ENCODE measurements at places on chromosomes 7 and 10.

DNA sequence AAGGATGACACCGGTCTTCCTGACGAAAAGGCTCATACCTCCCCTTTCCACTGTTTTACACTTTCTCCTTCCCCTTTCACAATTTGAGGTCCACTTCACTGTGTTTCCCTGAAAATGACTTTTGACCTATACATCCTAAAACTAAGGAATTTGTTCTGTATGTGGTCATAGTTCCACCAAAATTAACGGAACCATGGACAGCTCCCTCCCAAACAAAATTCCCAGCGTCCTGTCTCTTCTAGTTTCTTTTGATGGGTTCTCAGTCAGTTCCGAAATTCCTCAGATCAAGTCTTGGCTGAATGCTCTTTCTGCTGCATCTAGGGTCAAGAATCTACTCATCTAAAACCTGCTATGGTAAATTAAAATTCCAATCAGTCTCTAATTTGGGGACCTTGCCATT, 1191.9 kb downstream of the CNTNAP2 start:
- DNase-seq = no peak

- no peak for DNase-seq
Observed at GRCh38 chr7:53431901-53432300, 396.5 kb downstream of the POM121L12 start.

DNA sequence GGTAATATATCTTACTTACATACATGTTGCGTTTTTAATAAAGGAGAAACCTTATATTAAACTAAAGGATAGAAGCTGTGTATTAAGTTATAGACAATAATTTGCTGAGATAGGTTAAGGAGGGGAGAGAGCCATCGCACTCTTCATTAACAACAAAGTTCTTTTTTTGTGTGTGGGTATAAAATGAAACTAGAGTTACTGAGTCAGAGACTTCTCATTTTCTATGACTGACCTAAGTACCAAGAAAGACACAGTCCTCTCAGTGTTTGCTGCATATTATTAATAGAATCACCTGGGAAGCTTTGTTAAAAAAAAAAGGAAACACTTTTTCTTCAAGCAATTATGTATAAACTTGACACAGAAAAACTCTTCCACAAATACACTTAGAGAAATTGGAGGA, 31.4 kb downstream of the FEZF1 start:
- no peak for DNase-seq

GRCh38 chr10:78515038-78515872, 481.6 kb downstream of the RPS24 start:
- no peak for DNase-seq

DNA sequence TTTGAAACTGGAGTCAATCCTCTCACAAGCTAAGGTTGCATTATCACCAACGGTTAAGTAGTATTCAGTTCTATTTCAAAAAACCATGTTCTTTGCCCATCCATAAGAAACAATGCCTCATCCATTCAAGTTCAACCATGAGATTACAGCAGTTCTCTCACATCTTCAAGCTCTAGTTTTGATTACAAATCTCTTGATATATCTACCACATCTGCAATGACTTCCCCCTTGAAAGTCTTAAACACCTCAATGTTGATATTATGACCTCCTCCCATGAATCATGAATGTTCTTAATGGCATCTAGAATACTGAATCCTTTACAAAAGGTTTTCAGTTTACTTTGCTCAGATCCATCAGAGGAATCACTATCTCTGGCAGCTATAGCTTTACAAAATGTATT, 81.8 kb downstream of the JMJD1C start:
- DNase-seq = no peak

DNA sequence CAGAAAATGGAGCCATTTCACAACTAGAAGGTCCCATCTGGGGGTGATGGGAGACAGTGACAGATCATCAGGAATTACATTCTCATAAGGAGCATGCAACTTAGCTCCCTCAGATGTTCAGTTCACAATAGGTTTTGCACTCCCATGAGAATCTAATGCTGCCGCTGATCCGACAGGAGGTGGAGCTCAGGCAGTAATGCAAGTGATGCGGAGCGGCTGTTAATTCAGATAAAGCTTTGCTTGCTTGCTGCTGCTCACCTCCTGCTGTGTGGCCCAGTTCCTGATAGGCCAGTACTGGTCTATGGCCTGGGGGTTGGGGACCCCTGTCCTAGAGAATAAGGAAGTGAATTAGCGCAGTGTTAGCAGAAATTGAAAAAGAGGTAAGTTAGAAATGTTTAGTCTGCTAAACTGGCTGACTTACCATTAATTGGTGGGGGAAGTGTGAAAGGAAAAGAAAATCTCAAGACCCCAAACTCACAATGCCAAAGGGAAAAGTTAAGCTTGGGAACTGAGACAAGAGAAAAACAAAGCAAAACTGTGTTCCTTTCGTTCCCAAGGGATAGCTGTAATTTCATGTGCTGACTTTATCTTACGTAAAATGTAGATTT, 76.4 kb downstream of the LYZL2 start:
- DNase-seq = no peak

DNA sequence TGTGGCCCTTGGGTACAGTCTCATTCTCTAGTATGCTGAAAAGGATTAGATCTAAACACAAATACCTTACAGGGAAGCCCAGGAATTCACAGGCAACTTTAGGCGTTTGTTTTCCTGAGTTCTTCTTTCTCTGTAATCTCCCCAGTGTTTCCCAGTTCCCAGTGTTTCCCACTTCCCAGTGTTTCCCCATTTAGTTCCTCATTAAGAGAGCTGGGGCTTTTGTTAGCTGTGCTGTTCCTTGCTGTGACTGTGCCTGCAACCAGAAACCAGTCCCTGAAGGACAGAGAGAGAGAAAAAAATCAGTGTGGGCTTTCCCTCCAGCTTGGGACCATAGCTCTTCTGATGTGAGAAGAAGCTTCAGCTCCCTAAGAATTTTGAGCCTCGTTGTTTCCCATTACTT, 802.9 kb upstream of the COBL start:
- no peak for DNase-seq

- no peak for DNase-seq
Observed at GRCh38 chr7:140534743-140535142, 55.4 kb upstream of the MKRN1 start.

DNA sequence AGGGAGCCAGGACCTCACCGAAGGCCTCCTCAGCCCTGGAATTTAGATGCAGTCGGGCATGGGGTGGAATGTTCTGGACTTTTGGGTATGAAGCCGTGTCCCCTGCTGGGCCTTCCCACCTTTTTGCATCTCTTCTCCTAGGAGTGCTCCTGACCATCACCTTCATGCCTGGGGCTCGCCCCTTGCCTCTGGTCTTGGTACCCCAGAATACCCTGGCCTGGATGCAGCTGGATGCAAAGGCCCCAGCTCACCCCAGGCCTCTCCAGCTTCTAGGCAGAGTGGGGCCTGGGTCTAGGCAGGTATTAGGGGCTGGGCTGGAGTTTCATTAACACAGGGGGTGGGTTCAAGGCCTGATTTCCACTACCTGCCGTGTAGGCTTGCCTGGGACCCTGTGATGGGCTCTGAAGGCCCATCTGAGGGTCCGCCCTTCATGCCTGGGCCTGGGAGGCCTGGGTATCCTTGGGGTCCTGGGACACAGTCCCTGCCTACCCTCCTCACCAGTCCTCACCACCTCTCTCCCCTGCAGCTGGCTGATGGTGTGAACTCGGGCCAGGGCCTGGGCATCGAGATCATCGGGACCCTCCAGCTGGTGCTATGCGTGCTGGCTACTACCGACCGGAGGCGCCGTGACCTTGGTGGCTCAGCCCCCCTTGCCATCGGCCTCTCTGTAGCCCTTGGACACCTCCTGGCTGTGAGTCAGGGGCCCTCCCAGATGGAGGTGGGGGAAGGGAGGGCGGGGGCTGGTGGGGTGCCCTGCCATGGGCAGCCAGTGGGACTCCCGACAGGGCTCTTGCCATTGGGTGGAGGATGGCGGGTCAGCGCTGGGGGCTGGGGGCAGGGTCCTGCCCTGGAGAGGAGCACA, 10.1 kb downstream of the AQP1 start:
- DNase-seq = no peak

DNA sequence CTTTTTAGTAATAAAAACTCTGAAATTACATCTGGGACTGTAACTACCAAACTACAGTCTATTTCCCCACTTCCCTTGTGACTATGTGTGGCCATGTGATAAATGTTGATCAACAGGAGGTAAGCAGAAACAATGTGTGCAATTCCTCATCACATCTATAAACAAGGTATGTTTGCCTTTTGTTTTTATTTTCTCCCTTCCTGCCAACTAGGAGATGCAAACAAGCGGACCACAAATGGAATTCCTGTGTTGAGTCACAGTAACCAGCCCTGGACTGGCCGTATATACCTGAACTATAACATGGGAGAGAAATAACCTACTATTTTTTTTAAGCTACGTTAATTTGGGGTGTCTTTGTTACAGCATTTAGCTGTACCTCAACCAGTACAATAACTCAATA, 52.5 kb downstream of the SCRN1 start:
- DNase-seq = no peak

DNA sequence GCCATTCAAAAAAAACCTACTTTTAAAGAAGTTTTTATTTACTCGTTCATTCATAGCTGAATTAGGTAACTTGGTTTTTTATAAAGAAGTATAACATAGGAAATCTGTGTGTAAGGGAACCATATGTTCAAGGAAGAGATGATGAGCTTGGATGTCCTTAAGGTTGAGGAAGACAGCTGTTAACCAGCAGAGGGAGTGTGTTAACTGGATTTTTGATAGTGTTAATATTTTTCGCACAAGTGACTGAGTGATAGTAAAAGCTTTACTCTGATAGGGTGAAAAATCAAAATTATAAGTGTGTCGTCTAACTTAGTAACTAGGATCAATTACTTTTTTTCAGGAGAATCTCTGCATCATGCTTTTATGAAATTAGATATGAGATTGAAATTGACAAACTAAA, 134.7 kb downstream of the ARL5B start:
- DNase-seq = no peak

DNA sequence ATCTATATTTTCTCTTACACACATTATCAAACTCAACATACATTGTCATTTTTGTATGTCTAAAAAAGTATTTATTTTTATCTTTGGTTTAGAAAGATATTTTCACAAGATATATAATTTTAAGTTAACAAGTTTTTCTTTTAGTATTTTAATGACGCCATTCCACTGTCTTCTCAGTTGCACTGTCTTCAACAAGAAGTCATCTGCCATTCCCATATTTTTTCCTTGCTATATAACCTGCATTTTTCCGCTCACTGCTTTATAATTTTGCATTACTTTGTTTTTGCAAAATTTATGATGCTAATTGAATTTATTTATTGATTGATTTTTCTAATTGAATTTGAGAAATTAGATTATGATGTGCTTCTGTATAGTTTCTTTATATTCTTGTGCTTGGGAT, 357.8 kb upstream of the RNF32 start:
- no peak for DNase-seq

- DNase-seq = no peak
Observed at GRCh38 chr10:132423966-132424861, 27.2 kb downstream of the PWWP2B start.

DNA sequence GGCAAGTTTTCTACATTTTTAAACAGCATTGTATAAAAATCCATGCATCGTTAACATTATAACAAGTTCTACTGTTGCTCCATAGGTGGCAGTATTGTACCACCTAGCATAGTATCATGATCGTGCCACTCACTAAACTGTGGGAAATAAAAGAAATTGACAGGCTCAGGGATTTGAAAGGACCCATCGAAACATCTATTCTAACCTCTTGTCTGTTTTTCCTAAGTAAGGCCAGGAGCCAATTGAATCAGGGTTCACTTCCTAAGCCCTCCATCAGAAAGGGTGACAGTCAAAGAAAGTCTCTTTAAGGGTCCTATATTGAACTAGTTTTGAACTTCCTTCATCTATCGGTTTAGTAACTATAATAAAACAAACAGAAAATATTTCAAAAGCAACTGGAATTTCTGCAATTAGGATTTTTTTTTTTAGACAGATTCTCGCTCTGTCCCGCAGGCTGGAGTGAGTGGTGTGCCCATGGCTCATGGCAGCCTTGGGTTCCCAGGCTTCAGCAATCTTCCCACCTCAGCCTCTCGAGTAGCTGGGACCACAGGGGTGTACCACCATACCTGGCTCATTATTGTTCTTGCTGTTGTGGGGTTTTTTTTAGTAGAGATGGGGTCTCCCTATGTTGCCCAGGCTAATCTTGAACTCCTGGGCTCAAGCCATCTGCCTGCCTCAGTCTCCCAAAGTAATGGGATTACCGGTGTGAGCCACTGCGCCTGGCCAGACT, 9.4 kb downstream of the HACD1 start:
- DNase-seq = no peak

GRCh38 chr7:147014286-147014955, 897.8 kb downstream of the CNTNAP2 start:
- DNase-seq = no peak

- DNase-seq = no peak
Observed at GRCh38 chr7:64996305-64996704, 5.5 kb upstream of the ZNF117 start.

DNA sequence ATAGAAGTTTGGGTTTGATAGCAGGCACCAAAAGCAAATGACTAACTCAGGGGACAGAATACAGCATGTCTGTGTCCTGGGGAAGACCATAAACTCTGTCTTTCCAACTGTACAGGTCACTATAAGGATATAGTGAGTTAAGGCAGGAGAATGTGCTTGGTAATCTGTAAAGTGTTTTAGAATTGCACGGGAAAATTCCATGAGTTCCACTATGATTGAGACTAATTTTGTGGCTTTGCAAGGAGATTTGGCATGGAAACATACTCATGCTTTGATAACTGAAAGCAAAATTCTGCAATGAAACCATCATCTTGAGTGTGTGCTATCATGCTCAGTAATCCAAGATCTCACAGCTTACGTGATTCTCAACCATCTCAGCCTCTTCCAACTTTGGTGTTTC, 152.6 kb downstream of the PKD1L1 start:
- no peak for DNase-seq

- no peak for DNase-seq
Observed at GRCh38 chr7:106659166-106659962, 1.6 kb downstream of the CCDC71L start.

DNA sequence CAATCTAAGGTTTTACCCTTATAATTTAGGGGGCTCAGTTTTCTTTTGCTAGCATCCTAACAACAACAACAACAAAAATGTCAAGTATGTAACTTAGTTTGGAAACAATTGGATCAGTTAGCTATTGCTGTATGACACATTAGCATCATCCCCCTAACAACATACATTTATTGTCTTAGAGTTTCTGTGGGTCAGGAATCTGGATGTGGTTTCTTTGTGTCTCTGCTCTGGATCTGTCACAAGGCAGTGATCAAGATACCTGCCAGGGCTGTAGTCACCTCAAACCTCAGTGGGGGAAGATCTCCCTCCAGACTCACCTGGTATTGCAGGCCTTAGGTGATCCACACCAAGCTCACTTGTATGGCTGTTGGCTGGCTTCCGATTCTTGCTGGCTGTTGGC, 18.3 kb downstream of the CREB5 start:
- no peak for DNase-seq

GRCh38 chr10:78656417-78657162, 412.2 kb upstream of the ZMIZ1 start:
- DNase-seq = no peak

DNA sequence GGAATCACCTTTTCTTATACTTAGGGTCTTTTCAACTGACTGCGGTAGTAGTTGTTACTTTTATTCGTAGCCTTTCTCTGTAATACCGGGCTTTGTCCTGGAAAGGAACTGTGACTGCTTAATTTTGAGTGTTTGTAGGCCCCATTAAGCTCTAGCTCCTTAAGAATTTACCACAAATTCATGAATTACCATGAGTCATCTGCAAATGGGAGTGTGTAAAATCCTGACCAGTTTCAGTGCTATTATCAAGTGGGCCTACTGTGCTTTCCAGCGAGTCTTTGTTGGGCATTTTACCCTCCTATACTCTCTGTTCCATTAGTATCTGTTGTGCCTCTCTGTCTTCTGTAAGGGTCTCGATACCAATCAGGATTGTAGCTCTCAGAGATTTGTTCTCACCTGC, 49.7 kb downstream of the ZMYND11 start:
- no peak for DNase-seq

Data from GM18507 (cell line).